Activated T-helper 1 cell treated with Interleukin-2 at 50 U/mL for 16 hours (primary cell): ENCODE measurements at places on chromosomes 16 and 17.

GRCh38 chr16:75459691-75460090, 4.8 kb downstream of the TMEM170A start:
- no peak for DNase-seq

GRCh38 chr16:27531186-27531585, 18.5 kb downstream of the GTF3C1 start:
- DNase-seq, result no peak

GRCh38 chr17:60153606-60154390, 4.0 kb downstream of the CA4 start:
- no peak for DNase-seq

DNA sequence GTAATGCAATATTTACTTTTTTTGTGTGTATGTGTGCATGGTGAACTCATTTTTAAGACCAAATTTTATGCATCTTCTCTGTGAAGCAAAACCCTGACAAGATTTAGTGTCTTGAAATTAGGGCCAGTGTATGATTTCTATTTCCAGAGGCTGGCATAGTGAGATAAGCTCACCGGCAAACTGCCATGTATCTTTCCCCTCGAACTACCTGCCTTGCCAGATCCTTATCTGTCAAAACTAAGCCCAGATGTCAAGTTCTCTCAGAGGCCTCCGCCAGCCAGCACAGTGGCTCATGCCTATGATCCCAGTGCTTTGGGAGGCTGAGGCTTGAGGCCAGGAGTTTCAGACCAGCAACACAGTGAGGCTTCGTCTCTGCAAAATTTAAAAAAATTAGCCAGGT, 10.0 kb downstream of the USP32 start:
- no peak for DNase-seq

DNA sequence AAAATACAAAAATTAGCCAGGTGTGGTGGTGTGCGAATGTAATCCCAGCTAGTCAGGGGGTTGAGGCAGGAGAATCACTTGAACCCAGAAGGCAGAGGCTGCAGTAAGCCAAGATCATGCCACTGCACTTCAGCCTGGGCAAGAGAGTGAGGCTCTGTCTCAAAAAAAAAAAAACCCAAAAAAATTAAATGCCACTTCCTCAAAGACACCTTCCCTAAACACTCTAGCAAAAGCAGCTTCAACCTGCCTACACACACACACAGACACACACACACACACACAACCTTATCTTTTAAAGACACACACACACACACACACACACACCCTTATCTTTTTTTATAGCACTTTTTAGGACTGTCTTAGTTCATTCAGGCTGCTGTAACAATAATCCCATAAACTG, 201.7 kb upstream of the PSMD7 start:
- DNase-seq, result no peak

GRCh38 chr17:56347639-56348038, 194.4 kb downstream of the ANKFN1 start:
- DNase-seq, result no peak

DNA sequence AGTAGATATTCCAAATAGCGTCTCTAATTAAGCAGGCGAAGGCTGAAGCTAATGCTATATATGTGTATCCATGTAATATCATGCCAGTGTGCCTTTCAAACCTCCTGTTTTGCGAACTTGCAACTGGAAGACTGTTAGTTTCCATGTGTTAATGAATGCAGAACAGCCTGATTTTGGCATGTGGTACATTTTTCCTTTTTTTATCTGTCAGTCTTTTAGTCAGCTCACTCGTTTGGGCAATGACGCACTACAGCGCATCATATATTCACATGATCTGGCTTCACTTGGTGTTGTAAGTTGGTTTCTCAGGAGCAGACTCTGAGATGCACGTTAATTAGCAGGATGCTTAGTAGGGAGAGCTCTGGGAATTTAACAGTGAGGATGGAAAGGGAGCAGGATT, 210.4 kb upstream of the CA10 start:
- DNase-seq, result no peak

DNA sequence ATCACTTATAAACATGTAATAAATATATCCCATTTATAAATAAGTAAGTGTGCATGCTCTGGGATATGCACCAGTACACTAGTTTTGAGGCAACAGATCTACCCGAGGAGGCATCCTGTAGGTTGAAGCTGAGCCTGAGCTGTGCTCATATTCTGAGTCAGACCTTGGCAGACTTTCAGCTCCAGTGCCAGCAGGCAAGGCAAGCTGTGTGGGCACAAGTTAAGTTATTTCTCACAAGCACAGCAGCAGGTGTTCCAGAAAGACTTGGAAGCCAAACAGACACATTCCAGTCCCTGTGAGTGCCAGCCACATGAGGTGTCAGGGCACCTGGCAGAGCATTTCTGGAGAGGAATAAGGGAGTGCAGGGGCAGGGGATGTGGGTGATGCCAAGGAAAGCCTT, 1.3 kb upstream of the CLEC19A start:
- DNase-seq, result no peak
